Lung (tissue), 17 donors: ENCODE measurements at places on chromosomes 12 and 14. TPM values are rescaled to one million over a fixed set of nuclear protein-coding genes. Genes with fewer than 3 reads are reported as not detected.
A peak's percentile ranks its signal among the peaks of the same experiment; 100 is the strongest.

DNA sequence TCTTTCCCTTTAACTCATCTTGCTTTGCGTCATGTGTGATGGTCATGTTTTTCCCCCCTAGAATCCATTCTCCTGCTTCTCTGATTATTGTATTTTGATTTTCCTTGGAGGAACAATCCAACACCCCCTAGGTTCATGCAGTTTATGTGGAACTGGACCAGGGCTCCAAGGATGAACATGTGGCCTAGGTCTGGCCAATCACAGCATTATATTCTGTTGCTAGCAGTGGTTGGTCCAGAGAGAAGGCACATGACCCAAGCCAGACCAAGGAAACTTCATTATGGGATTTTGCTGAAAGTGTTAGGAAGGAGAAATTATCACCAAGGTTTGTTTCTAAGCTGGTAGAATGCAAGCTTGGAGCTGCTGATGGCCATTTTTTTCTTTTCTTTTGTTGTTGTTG, 6.9 kb upstream of the PPTC7 start:
- no peak for DNase-seq

GRCh38 chr12:89514751-89515150, 9.8 kb downstream of the GALNT4 start:
- no peak for DNase-seq

KRT4 gene
- polyA plus RNA-seq = 7.7 TPM

DNA sequence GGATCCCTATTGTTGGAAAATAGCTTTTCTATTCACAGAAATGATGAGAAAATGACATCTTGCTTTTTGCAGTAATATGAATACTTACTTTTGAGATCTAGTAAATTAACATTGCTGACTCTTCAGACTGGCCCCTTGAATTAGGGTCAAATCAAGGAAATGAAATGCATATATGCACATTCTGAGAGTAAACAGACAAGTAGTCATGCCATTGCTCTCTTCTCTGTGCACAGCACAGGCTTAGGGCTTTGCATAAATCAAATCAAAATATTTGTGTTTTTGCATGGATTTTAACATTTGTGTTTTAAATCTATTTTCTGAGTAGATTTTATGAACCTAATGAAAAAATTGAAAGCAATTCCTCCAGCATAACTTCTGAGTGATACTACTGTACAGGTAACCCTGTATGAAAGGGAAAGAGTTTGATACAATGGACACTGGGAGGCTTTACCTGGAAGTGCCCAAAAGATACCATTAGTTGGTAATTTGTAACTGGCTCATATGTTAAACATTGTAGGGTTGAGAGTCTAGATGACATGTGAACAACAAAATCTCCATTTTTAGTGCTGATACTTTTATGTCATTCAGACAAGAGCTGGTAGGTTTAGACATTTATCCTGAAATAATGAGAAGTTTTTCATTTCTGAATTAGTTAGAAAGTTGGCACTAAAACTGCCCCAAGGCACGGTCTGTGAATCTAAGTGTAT, 280.2 kb upstream of the FBXO33 start:
- no peak for DNase-seq

FGF6 gene
- not detected for polyA plus RNA-seq

GPRC5D gene
- polyA plus RNA-seq = 0.30 TPM

CACNA2D4 gene
- 11.7 TPM for polyA plus RNA-seq

DNA sequence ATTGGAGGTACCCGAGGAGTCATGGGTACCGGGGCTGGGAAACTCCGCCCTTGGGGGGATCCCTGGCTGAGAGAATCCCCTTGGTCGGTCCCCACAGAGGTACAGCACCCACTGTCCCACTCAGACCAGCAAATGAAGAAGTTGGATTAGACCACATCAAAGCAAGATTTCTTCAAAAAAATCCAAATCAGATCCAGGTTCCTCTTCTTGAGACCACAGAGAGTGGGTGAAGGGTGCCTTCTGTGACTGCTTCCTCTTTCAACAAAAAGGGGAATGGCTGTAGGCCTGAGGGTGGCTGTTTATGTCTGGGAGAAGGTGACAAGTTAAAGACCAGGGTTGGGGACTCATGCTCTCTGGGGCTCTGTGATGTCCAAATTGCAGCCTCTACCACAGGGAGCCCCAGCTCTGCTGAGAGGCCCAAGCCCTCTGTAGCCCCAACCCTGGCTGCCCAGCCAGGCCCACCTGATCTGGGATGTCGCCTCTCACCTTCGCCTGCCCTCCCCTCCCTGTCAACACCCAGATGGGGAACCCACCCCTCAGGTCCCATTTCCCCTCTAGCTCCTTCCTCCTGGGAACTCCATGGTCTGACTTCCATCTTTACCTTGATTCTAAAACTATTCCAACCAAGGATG, 50.9 kb downstream of the ZFP36L1 start:
- no peak for DNase-seq

GRCh38 chr12:211639-212414, 2.1 kb downstream of the SLC6A12 start:
- no peak for DNase-seq

PPTC7 gene
- 7.1 TPM for polyA plus RNA-seq

PGF gene
- 10.0 TPM for polyA plus RNA-seq

DNA sequence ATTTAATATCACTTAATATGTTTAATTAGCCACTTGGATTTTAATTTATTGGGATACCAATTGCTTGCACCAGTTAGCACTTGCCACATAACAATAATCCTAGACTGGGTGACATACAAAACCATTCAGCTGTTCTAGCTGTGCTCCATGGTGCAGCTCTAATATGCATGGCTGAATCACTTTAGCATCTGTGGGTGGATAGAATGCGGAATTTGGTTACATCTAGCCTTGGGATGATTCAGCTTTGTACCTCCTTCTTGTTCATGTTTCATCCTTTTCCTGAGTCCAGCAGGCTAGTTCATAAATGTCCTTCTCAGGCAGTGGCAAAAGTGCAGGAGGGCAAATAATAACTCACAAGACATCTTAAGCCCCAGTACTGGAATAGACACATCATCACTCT, 1263.0 kb downstream of the LRFN5 start:
- DNase-seq = no peak

DNA sequence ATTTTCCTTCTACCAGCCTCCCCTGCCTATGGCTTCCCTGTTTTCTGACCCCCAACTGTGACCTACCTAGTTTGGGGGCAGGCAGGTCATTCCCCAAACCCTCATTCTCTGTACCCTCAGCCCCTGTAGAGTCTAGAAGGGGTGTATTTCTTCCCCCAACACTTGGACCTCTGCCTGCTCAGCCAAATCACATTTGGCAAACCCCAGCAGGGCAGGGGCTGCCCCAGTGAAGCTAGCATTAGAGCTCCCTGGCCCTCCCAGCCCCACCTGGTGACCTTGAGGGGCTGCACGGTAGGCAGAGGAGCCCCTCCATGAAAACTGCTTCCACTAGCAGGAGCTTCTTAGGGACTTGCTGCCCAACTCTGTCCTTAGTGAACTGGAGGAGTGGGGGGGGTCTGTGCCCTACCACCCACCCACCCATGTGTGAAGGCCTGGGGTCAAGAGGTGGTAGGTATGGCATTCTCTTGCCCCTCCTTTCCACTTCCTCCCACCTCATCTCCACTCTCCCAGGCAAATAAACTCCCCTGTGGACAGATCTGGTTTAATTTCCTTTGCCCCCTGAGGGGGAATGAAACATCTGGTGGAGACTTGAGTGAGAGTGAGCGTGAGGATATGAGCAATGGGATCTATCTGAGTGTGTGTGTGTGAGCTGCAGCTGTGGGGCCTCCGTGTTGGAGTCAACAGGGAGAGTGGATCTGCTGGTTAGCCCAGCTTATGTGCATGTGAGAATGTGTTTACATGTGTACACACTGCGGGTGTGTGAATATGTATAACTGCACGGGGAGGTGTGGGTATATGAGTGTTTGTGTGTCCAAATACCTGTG, 1.6 kb downstream of the NXPH4 start:
- peak; percentile 85 for DNase-seq

DNA sequence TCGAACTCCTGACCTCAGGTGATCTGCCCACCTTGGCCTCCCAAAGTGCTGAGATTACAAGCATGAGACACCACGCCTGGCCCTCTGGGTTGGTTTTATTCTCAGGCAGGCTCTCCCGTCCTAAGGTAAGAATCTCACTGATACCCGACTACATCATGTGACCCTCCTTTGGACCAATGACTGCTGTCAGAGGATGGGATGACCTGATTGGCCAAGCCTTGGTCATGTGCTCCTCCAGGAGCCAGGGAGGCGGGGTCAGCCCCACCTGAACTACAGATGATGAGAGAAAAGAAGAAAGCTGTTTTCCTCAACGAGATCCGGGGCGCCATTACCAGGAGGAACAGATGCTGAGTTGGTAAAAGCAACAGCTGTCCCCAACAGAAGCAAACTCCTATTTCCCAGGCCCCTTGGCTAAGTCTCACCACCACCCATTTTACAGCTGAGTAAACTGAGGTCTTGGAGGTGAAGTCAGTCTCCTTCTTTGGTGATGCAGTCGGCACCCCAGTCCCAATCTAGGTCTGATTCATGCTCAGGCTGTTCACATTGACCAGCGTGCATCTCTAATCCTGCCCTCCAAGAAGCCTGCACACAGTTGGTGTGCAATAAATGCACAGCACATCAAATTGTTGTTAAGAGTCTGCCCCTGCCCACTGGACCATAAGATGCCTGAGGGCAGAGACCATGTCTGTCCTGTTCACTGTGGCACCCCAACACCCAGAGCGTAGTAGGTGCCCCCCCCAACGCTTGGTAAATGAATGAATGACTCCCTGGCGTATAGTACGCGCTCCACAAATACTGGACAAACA, 118.8 kb downstream of the SCARB1 start:
- DNase-seq = no peak

DNA sequence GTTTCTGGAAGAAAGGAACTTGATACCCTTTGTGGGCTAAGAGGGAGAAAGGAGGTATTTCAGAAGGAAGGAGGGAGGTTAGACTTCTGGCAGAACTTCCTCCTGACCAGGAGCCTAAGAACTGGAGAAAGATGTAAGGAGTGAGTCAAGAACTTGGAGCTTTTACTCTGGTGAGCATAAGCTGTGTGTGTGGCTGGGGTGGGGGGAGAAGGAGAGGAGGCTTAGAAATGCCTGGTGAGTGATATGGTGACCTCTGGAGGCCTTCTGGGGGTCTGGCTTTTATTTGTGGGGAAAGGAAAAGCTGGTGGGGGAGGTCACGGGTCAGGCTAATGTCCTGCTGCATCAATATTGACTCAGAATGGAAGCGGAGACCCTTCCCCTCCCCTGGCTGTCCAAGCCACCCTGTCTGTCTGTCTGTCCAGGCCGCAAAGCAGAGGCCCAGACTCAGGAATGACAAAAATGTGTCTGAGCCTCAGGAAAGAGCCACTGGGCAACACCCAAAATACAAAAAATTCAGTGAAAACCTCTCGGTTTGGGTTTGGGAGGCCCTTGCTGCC, 4.8 kb downstream of the LRP1 start:
- no peak for DNase-seq

MON2 gene
- polyA plus RNA-seq = 13.5 TPM

- no peak for DNase-seq
These were observed 9.1 kb upstream of the KIF21A start for GRCh38 chr12:39451977-39452376.

MFAP5 gene
- 1.6 TPM for polyA plus RNA-seq

GRCh38 chr14:53701108-53701875, 255.3 kb downstream of the BMP4 start:
- DNase-seq = no peak

APOF gene
- not detected for polyA plus RNA-seq

GRCh38 chr12:48175613-48176416, 7.6 kb upstream of the CCDC184 start:
- DNase-seq = peak; percentile 56

AICDA gene
- polyA plus RNA-seq = 0.14 TPM

- no peak for DNase-seq
These were observed 99.7 kb downstream of the RFLNA start for GRCh38 chr12:124394462-124395128.
